ENCODE measurements at places on chromosomes 11 and 22. TPM values are rescaled to one million over a fixed set of nuclear protein-coding genes. Genes with fewer than 3 reads are reported as not detected.

UPK3A gene
- 1.6 TPM for total RNA-seq

DNA sequence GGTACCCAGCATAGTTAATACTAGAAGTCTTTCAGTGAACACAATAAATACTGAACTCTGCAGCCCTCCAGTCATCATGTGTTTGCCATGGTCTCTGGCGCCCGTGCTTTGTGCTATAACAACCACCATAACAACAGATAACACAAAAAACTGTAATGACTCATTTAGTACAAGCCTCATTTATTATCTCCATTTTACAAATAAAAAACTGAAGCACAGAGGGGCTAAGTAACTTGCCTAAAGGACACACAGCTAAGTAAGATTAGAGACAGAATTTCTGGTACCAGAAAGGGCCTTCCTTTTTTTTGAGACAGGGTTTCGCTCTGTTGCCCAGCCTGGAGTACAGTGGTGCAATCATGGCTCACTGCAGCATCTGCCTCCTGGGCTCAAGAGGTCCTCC lies 19.5 kb downstream of the RBFOX2 start:
- H3K36me3 ChIP-seq, result no peaks in the 10 kb centered on the region
- H3K27me3 ChIP-seq, result peaks cover 45% of the 10 kb centered on the region
- no peak for DNase-seq
- H3K4me3 ChIP-seq, result no peak overlapping the region
- no peak overlapping the region for H3K27ac ChIP-seq

TRPT1 gene
- total RNA-seq, result 50.6 TPM

FGF19 gene
- not detected for total RNA-seq

GRCh38 chr22:32623943-32624342 lies 149.3 kb downstream of the FBXO7 start:
- H3K4me3 ChIP-seq, result no peak overlapping the region
- H3K27ac ChIP-seq, result no peak overlapping the region
- H3K4me1 ChIP-seq, result no peaks in the 10 kb centered on the region
- DNase-seq, result no peak
- H3K36me3 ChIP-seq, result no peaks in the 10 kb centered on the region

- no peak overlapping the region for H3K4me3 ChIP-seq
- H3K36me3 ChIP-seq, result no peaks in the 10 kb centered on the region
- peaks cover 16% of the 10 kb centered on the region for H3K4me1 ChIP-seq
- H3K27me3 ChIP-seq, result peaks cover 7% of the 10 kb centered on the region
- DNase-seq, result no peak
- no peak overlapping the region for H3K27ac ChIP-seq
These were observed 17.4 kb upstream of the YWHAH start for GRCh38 chr22:31926969-31927368.

- peak overlapping the region; percentile 38 for H3K4me3 ChIP-seq
- no peaks in the 10 kb centered on the region for H3K27me3 ChIP-seq
These were observed 19.3 kb downstream of the MYH9 start for GRCh38 chr22:36368359-36368983.

KIF18A gene
- 4.4 TPM for total RNA-seq

- no peak overlapping the region for H3K27ac ChIP-seq
- H3K36me3 ChIP-seq, result no peaks in the 10 kb centered on the region
- peaks cover under 1% of the 10 kb centered on the region for H3K27me3 ChIP-seq
These were observed 57.2 kb upstream of the SHANK2 start for GRCh38 chr11:71309611-71310010.

DNA sequence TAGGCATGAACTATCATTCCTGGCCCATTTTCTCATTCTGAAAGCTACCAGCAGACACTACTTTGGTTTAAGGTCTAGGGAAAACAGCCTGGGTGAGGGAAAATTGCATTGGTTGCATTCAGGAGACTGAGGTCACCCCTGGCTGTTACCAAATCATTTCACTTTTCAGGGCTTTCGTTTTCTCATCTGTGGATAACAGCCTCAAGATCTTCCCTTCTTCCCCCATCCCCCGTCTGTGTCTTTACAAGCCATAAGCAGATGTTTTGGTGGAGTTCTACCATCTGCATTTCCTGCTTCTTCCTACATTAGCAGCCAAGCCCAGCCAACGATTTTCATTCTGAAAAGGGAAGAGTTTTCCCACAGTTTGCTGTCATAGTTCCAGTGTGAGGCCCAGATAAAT lies 130.4 kb downstream of the HIPK3 start:
- peaks cover 31% of the 10 kb centered on the region for H3K4me1 ChIP-seq
- H3K4me3 ChIP-seq, result no peak overlapping the region
- no peak for DNase-seq
- H3K36me3 ChIP-seq, result no peaks in the 10 kb centered on the region
- peak overlapping the region; percentile 75 for H3K27ac ChIP-seq

DNA sequence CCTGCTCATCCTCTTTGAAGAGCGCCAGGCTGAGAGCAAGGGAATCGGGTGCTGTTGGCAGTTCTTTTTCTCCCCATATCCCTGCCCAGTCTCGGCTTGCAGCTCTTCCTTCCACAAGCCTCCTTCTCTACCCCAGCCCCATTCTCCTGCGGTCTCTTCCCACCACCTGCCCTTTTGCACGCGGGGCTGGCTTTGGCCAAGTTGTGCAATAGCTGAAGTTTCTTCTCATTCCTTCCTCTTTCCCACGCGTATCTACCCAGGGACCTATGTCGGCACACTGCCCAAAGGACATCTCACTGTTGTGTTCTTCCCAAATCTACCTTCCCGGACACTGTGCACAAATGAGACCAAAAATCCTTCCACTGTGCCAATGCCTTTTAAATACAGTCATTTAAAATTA lies 22.3 kb upstream of the HTR3A start:
- H3K27me3 ChIP-seq, result peaks cover 7% of the 10 kb centered on the region
- H3K4me3 ChIP-seq, result no peak overlapping the region
- no peak overlapping the region for H3K27ac ChIP-seq
- H3K36me3 ChIP-seq, result no peaks in the 10 kb centered on the region
- DNase-seq, result no peak
- peaks cover 13% of the 10 kb centered on the region for H3K4me1 ChIP-seq

DNA sequence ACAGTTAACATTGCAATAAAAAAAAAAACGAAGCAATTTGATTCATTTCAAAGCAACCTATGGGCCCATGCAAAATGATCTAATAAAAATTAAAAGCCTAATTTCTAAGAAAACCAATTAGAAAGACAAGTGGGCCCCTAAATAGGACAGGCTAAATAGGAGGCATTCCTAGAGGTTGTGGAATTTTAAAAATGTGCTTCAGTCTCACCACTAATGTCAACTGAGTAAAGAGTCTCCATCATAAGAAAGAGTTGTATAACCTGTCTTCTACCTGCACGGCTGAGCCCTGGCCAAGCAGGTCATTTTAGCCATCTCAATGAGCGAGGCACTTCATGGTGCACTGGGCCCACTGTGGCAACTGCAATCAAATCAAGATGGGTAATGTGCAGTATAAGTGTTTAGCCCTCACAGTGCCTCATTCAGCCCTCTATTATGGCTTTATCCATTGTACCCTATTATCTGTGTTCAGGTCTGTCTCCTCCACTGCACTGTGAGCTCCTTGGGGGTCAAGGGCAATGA lies 76.4 kb downstream of the PRSS23 start:
- DNase-seq, result no peak
- no peaks in the 10 kb centered on the region for H3K36me3 ChIP-seq
- no peak overlapping the region for H3K27ac ChIP-seq
- no peaks in the 10 kb centered on the region for H3K4me1 ChIP-seq

DNA sequence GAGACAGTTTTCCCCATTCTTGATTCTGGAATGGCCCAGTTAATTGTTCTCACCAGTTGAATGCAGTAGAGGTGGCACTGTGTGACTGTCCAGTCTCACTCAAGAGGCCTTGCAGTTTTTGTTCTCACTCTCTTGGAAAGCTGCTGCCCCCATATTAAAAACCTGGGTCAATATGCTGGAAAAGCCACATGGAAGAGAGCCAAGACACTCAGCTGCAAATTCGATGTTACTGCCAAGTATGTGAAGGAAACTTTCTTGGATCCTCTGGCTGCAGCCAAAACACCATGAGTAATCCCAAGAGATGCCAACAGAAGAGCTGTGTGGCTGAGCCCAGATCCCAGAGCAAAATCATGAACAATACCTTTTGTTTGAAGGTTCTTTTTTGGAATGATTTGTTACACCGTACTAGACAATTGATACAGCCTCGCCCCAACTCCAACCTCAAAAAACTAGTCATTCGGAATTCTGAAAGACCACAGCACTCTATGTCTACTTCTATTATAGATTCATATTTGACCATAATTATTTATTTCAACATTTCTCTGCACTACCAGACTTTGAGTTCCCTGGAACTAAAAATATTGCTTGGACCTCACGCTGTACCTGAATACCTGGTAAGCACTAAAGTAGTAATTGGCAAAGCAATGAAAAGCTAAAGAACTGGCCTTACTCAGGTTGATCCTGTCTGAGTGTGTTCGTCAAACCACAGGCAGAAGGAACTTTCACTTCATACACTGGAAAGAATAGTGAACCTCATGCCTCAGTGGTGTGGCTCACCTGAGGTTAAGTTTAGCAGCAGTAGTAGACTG lies 378.8 kb downstream of the ETS1 start:
- H3K27me3 ChIP-seq, result no peaks in the 10 kb centered on the region
- DNase-seq, result no peak
- H3K27ac ChIP-seq, result no peak overlapping the region
- no peaks in the 10 kb centered on the region for H3K36me3 ChIP-seq
- no peaks in the 10 kb centered on the region for H3K4me1 ChIP-seq

MYBPC3 gene
- 0.46 TPM for total RNA-seq

DNA sequence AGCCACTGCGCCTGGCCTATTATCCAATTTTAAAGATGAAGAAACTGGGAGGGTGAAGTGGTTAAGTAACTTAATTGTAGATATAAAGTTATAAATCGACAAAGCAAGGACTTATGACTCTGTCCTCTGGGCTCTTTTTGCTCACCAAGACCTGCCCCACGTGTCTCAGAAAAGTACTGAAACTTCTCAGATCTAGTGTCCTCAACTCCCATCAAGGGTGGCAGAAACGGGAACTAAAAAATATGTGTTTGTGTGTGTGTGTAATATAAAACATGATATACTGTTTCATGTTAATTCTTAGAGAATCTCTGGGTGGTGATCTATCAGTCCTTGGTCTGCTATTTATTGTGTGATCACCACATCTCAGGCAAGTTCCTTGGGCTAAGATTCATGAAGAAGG lies 104.9 kb downstream of the GAB2 start:
- H3K27me3 ChIP-seq, result no peaks in the 10 kb centered on the region
- no peak overlapping the region for H3K4me3 ChIP-seq
- no peaks in the 10 kb centered on the region for H3K36me3 ChIP-seq

C11orf52 gene
- total RNA-seq, result not detected

- peaks cover 86% of the 10 kb centered on the region for H3K4me1 ChIP-seq
- DNase-seq, result no peak
- H3K36me3 ChIP-seq, result peaks cover 27% of the 10 kb centered on the region
- H3K27me3 ChIP-seq, result no peaks in the 10 kb centered on the region
- H3K27ac ChIP-seq, result peak overlapping the region; percentile 81
- H3K4me3 ChIP-seq, result peak overlapping the region; percentile 61
These were observed 19.4 kb downstream of the IGLL5 start for GRCh38 chr22:22906907-22907550.

DNA sequence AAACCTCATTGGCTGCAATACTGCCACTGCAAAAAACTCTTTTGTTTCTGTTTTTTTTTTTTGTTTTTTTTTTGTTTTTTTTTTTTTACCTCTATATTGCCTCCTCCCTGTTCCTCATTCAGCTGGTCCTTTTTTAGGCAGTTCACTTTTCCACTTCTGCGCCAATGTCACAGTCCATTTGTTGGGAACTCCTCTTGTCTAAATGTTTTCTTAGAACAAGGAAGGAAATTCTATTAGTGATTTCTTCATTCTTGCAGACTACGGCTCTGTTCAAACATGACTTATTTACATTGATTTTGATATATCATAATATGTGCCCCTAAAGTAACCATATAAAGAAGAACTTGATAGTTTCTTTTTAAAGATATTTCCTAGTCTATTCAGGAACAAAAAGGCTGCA lies 2.9 kb downstream of the FAM118B start:
- H3K4me3 ChIP-seq, result no peak overlapping the region
- no peak overlapping the region for H3K27ac ChIP-seq
- H3K4me1 ChIP-seq, result peaks cover 45% of the 10 kb centered on the region
- DNase-seq, result no peak

- no peak overlapping the region for H3K4me3 ChIP-seq
- no peaks in the 10 kb centered on the region for H3K36me3 ChIP-seq
- no peaks in the 10 kb centered on the region for H3K4me1 ChIP-seq
- no peaks in the 10 kb centered on the region for H3K27me3 ChIP-seq
These were observed 234.4 kb downstream of the GRM5 start for GRCh38 chr11:88831303-88831890.

KCNK4 gene
- total RNA-seq, result 0.44 TPM

GRCh38 chr22:21760640-21761039 lies 25.0 kb upstream of the YPEL1 start:
- H3K4me1 ChIP-seq, result peaks cover 5% of the 10 kb centered on the region
- no peak for DNase-seq
- H3K27ac ChIP-seq, result no peak overlapping the region
- peaks cover 81% of the 10 kb centered on the region for H3K36me3 ChIP-seq

GCAT gene
- 0.83 TPM for total RNA-seq

GRCh38 chr11:83054001-83054400 lies 17.7 kb downstream of the RAB30 start:
- H3K4me1 ChIP-seq, result peaks cover 88% of the 10 kb centered on the region
- H3K4me3 ChIP-seq, result peak overlapping the region; percentile 71
- H3K36me3 ChIP-seq, result peaks cover 61% of the 10 kb centered on the region
- no peak for DNase-seq

DNA sequence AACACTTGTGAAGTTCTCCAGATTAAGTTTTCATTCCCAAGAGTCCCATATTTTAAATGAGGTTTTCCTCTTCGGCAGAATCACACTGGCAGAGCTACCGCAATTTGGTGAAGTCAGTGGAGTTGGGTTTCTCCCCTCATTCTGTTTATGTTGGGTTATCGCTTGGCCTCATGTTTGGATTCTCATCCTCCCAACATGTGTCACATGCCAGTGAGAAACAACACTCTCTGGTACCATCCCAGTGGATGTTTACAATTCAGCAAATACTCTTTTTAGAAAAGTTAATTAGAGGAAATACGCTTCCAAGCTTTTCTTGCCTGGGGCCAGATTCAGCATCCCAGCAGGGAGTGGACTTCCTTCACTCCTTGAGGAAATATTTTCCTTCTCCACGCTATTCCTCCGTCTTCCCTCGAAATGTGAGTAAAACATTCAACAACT lies 2.1 kb downstream of the PAMR1 start:
- peaks cover 50% of the 10 kb centered on the region for H3K27me3 ChIP-seq
- H3K27ac ChIP-seq, result no peak overlapping the region
- DNase-seq, result no peak
- H3K36me3 ChIP-seq, result no peaks in the 10 kb centered on the region

- H3K4me1 ChIP-seq, result no peaks in the 10 kb centered on the region
- DNase-seq, result no peak
- no peak overlapping the region for H3K4me3 ChIP-seq
- no peaks in the 10 kb centered on the region for H3K36me3 ChIP-seq
- H3K27ac ChIP-seq, result no peak overlapping the region
These were observed 9.2 kb downstream of the CCKBR start for GRCh38 chr11:6268820-6269219.
